T-helper 1 cell (primary cell): ENCODE measurements at places on chromosomes 13 and 19.

DNA sequence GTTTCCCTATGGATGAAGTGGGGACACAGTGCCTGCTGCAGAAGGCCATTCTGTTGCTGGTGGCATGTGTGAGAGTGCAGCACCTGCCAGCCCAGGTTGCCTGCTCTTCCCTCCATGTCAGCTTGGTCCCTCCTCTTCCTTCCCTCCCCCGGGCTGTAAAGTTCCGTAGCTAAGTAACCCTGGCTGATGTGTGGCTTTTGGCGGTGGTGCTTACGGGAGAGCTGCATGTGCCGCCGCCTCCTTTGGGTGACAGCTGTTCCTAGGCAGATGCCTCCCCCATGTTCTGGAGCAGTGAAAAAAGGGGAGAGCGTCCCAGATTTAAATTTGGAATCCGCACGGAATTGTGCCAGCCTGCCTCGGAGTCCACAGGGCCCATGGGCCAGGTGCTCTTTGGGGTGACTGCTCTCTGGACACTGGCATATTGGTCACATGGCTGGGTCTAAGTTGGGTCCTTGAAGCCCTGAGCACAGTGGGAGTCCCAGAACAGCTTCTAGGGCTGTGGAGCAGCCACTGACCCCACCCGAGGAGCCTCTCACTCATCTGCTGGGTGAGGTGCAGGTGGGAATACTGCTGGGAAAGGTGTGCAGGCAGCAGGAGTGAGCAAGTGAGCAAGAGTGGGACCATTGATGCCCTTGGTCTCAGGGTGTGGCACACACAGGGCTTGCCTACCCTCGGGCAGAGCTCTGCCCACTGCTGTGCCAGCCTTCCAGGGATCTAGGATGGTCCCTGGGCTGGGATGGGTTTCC lies 33.1 kb upstream of the ZNF536 start:
- no peak for DNase-seq

DNA sequence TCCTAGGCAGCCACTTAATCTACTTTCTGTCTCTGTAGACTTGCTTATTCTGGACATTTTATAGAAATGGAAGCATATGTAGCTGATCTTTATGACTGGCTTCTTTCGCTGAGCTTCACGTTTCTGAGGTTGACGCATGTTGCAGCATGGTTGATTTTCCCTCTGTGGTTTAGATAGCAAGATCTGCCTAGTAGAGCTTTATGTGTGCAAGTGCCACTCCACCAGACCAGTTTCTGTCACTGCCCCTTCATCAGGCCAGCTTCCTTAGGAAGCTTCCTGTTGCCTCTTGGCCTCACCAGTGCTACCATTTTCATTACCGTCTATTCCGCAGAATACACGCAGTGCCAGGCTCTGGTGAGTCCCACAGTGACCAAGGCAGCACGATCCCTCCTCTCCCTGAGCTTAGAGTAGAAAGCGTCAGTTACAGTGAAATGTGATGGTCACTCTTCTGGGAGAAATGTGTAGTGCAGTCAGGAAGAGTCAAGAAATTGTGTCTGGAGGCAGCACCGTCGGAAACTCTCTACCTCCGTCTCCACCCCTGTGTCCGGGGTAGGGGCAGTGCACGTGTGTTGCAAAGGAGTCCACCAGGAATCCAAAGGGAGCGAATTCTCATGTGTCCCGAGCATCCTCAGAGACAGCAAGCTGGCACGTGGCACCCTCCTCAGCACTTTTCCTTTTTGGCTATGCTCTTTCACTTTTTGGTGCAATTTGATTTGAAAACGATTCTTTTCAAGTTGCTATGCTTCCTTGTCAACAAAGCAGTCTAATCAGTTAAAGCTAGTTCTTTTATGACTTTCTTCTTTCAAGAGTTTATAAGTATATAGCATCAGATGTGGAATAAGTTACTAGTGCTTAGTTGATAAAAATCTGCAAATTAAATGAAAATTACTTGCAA lies 45.4 kb upstream of the GPR183 start:
- DNase-seq: no peak

GRCh38 chr13:60230593-60230992 lies 66.9 kb upstream of the DIAPH3 start:
- no peak for DNase-seq

- no peak for DNase-seq
Measured at GRCh38 chr19:4069331-4069959, 2.7 kb upstream of the ZBTB7A start.

DNA sequence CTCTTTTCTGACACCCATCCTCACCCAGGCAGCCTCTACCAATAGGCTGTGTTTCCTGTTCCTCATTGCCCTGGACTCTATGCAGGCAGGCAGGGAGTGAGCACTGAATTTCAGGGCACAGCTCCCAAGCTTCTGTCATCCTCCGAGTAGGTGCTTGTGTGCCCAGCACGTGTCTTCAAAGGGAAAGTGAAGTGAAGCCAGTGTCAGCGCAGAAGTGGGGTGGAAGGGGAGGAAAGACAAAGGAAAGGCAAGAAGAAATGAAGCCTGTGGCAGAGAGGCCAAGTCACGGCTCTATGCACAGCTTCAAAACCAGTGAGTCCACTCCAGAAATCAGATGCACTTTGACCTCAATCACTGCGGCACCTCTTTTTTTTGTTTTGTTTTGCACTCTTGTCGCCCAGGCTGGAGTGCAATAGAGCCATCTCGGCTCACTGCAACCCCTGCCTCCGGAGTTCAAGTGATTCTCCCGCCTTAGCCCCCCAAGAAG lies 16.9 kb downstream of the CEBPA start:
- no peak for DNase-seq

DNA sequence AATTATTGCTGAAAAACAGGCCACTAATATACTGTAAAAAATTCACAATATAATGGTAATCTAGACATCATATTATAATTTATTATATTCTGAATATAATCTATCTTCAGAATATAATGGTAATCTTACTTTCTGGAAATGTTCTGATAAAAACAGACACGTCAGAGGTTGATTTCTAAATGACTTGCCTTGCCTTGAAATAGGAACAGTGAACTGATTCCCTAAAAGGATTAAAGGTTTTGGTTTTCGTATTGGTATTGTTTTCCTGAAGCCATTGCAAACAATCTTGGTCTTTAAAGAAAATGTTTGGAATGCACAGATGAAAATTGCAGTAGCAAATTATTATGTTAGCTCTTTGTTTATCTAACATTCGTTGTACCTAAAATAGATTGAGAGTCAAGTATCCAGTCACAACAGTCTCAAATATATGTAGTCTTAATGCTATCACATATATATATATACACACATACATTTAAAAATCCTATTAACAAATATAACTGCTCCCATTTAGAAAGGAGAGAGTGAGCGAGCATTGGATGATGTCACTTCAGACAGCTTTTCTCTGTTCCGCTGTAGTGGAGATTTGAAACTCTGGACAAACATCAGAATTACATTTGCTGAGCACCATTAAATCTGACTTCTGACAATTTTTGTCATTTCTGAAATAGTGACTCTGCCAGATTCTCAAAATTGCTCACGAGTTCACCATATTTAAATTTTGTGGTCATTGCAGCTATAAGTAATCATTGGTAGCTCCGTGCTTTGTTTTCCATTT lies 1.7 kb downstream of the ITM2B start:
- DNase-seq: peak; percentile 47

- no peak for DNase-seq
Measured at GRCh38 chr13:35714588-35715377, 238.3 kb upstream of the MAB21L1 start.

- no peak for DNase-seq
Measured at GRCh38 chr13:38830442-38831045, 143.7 kb downstream of the FREM2 start.

- peak; percentile 87 for DNase-seq
Measured at GRCh38 chr19:52171321-52172169, at the start of gene ZNF836. ZNF836 (minus strand) TSS chr19:52171621; CDS start chr19:52168072, 3,549 bp downstream.

DNA sequence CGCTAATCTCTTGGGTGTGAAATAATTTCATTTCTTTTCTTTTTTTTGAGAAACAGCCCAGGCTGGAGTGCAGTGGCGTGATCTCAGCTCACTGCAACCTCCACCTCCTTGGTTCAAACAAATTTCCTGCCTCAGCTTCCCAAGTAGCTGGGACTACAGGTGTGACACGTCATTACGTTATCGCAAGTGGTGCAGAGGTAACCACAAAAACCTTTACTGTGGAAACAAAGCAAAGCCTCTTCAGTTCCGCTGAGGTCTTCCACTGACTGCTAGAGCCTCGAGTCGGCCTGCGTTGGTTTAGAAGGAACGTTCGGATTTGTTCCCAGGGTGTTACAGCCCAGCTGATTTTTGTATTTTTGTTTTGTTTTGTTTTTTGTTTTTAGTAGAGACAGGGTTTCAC lies 2.0 kb upstream of the ZNF784 start:
- peak; percentile 67 for DNase-seq

DNA sequence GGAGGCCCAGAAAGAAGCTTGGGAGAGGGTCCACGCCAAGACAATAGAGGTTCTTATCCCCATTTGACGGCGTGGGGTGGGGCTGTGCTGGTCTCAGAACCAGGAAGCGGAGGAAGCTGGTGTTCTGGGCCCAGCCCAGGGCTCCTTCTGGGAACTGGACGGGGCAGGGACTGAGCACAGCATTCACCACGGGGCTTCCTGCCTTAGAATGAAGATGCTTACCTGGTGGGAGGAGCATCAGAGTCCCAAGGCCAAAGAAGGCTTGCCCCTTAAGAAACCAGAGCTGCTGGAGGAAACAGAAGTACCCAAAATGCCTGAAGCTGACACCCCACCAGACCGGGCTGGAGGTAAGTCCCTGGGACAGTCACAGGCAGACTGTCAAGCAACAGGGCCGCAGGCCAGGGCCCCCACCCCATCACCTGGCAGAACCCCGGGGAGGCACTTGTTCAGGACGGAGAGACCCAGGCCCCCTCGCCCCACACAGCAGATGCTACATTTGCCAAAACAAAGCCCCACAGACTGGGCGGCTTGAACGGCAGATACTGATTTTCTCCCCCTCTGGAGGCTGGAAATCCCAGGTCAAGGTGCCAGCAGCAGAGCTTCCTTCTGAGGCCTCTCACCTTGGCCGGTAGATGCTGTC lies 17.8 kb upstream of the IGLON5 start:
- no peak for DNase-seq

DNA sequence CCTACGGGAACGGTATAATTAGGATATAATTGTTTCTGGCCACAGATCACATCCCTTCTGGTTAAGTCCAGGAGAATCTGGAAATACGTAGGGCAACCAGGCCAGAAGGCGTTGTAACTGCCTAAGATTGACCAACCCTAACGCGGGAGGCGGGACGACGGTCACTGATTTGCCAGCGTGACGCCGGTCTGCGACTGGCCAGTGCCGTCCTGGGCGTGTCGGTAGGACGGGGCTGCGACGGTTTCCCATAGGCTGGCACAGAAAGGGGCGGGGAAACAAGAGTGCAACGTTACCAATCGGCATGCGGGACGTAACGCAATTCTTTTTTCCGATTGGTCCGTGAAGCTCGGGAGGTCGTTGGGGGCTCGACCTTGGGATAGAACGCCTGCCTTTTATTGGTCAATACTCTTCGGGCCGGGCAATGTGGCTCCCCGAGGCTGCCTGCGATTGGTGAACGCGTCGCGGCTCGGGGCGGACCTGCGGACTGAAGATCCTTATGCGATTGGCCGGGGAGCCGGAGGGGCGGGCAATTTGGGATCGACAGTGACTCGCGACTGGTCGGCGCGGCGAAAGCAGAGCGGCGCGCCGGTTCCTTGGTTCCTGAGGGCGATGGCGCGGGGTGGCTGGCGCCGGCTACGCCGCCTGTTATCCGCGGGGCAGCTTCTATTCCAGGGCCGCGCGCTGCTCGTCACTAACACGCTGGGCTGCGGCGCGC lies at the start of gene MPV17L2:
TSS of gene MPV17L2 (plus strand) at position 546 of the 715 bp plus-strand sequence. CDS start at position 610, 64 bp downstream.
- peak; percentile 98 for DNase-seq

GRCh38 chr13:75285310-75285709 lies 196.7 kb downstream of the TBC1D4 start:
- DNase-seq: no peak
